ENCODE measurements at places on chromosomes 13 and 19.

DNA sequence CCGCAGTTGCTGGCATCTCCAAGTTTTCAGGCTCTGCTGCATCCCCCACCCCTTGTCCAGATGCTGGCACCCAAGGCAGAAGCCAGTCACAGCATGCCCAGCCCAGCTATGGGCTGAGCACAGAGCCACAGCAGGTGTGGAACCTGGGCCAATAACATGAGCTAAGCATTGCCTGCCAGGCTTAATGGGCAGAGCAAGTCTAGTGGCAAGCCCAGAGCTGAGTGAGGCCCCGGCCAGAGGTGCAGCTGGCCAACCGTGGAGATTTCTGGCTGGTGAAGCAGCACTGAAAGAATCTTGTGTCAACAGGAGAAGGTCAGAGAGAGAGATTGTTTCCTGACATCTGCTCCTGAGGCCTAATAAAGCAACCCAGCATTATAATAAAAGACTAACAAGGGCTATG lies 111.0 kb downstream of the B3GLCT start:
- DNase-seq: no peak

DNA sequence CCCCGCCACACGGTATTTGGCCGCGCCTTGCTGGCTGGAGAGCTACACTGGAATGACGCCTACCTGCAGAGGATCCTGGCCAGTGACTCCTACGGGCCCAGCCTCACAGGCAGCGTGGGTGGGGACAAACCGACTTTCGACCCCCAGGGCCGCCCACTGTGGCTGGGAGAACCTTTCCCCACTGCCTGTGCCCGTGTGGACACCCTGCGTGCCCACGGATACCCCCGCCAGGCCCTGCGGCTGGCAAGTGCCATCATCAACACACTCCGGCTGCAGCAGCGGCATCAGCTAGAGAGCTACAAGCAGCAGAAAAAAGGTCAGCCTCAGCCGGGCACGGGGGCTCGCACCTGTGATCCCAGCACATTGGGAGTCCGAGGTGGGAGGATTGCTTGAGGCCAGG lies 19.3 kb downstream of the ZSWIM4 start:
- DNase-seq: no peak

- DNase-seq: no peak
These were observed 33.4 kb downstream of the FAAP24 start for GRCh38 chr19:33005440-33005839.

GRCh38 chr13:41673640-41674039 lies 216.3 kb downstream of the RGCC start:
- DNase-seq: no peak

DNA sequence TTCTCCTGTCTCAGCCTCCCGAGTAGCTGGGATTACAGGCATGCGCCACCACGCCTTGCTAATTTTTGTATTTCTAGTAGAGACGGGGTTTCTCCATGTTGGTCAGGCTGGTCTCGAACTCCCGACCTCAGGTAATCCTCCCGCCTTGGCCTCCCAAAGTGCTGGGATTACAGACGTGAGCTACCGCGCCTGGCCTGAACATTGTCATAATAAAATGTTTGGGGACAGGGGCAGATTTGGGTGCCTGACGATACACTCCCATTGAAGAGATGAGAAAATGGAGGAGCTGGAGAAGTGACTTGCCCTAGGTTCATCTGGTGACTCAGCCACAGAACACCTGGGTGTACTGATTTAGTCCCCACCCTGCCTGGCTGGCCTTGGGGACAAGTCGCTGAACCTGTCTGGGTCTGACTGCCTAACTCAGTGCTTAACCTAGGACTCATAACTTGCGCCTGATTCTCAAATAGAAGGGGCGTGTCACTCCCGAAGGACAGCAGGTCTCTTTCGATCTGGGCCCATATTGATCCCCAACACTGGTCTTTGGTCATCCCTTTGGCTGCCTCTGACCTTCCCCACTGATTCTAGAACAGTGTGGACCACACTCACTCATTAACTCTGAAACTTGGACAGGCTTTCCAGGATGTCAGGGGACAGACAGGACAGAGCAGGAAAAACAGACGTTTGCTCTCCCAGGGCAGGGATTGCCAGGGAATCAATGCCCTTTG lies 7.6 kb upstream of the BICRA start:
- DNase-seq: no peak

GRCh38 chr13:102183509-102184182 lies 218.2 kb downstream of the FGF14 start:
- no peak for DNase-seq

- no peak for DNase-seq
These were observed 30.1 kb downstream of the PIP5K1C start for GRCh38 chr19:3669947-3670795.

DNA sequence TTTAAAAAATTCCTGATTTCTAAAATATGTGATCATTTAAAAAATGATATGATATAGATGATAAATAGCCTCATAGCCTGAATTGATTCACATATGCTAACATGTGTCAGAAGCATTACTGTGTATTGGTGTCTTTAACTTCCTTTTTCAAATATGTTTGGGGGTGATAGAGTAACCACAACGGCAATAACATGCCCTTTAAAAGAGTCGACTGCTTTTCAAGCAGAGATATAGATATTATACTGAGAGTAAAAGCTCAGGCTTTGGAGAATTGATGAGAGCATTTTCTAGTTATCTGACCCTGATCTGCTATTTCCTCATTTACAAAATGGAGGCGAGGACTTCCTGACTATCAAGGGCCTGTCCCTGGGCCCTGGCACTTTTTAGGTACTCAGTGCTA lies 260.5 kb downstream of the DCT start:
- no peak for DNase-seq

DNA sequence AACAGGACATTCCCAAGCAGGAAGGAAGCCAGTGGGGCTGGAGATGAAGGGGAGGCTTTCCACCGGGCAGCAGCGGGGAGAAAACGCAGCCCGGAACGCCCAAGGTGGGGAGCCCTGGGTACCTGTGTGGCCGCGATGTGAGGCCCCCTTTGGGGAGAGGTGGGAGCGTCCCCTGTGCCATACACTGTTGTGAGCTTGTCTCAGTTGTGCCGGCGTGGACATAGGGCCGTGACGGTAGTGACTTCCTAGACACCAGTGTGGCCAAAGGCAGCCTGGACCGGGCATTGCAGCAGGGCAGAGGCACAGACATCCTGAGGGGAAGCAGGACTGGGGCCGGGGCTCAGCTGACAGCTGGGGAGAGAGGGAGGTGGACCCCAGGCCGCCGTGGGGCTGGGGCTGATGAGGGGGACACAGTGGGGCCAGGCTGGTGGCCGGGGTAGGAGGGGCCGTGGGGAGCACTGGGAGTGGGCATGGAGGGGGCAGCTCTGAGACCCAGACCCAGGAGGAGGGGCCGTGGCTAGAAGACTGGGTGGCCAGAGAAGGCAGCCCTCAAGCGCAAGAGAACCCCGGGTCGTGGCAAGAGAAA lies 38.5 kb upstream of the TFDP1 start:
- no peak for DNase-seq

DNA sequence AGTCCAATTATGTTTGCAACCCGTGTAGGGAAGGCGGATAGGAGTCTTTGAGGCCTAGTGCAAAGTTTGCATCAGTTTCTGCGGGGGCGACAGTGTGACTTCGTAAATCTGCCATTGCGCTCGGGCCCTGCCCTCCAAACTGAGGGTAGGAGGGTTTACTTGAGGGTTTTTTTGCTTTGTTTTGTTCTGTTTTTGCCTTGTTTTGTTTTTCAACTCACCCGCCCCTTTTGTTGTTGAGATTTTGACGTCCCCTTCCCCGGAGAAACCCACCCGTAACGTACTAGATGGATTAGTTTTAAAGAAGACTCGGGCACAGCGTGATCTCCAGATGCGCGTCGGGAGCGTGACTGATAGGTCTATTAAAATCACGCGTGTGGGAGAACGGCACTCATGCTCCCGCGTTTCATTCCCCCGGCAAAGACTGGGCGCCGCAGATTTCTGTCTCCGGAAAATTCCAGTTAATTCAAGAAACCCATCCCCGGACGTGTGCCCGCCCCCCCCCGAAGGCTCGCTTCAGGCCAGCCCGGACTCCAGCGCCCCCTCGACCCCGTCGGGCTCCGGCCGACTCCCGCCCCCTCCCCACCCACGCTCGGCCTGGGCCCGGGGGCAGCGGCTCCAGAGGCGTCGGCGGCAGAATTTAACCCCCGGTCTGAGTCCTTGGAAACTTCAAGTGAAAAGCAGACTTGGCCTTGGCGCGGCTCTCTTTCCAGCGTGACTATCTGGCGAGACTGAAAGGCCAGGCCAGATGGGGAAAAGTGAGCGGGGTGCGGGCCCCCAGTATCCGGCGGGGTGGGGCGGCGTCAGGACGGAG lies 5.0 kb downstream of the SOX1 start:
- DNase-seq: no peak

DNA sequence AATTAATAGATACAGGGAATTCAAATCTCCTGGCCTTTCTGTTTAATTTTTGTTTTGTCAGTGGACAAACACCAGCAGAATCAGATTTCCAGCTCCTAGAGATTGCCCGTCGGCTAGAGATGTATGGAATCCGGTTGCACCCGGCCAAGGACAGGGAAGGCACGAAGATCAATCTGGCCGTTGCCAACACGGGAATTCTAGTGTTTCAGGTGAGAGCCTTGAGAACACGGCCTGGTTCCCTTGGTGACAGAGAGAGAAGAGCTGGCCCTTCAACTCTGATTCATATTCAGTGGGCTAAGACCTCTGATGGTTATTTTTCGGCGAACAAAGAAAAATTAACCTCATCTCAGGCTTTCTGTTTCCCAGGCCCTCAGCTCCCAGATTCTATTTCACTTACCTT lies 191.3 kb downstream of the STK24 start:
- DNase-seq: no peak
